Transverse colon (tissue), 4 donors: ENCODE measurements at places on chromosomes 11 and 22.
A peak's percentile ranks its signal among the peaks of the same experiment; 100 is the strongest.

- DNase-seq = no peak
Measured at GRCh38 chr11:15248749-15249148, 134.0 kb downstream of the INSC start.

DNA sequence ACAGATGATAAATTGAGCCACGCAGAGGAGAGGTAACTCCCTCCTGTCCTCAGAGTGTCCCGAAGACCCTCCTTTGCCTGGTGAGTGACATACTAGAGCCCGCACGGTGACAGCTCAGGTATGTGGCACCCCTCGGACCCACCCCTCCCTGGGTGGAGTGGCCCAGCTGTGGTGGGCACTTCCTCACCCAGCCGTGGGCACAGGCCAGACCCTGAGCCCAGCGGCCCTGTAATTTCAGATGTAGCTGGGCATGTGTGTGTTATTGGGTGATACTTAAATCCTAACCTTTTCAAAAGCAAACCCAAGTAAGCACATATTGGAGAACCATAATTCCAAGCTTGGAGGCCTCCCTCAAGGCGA is 93.2 kb downstream of the WNT7B start:
- DNase-seq = no peak

- DNase-seq = peak; percentile 55
Measured at GRCh38 chr22:37187552-37187890, 526 bp downstream of the C1QTNF6 start.

DNA sequence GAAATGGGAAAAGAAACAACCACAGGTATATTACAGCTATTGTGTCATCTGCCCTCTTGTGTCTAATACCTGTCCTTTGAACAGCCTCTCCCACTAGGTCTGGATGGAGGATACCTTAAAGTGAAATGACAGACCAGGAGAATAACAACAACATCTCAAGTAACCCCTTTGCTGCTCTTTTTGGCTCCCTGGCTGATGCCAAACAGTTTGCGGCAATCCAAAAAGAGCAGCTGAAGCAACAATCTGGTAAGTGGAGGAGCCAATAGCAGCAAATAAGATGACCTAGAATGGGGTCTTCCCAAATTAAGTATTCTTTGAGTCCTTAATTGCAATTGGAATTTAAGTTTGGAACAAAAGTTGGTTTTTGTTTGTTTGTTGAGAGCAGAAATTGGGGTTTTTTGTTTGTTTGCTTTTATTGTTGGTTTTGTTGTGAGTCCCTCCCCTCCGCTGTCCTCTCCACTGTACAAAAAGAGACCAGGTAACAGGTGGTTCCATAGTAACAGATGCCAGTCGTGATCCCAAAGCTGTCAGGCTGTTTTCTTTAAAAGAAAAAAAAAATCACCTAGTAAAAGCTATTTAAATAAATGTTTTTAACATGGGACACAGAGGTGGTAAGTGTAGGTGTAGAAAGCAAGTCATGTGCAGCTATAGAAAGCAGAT is 5.7 kb downstream of the UBE4A start:
- no peak for DNase-seq

DNA sequence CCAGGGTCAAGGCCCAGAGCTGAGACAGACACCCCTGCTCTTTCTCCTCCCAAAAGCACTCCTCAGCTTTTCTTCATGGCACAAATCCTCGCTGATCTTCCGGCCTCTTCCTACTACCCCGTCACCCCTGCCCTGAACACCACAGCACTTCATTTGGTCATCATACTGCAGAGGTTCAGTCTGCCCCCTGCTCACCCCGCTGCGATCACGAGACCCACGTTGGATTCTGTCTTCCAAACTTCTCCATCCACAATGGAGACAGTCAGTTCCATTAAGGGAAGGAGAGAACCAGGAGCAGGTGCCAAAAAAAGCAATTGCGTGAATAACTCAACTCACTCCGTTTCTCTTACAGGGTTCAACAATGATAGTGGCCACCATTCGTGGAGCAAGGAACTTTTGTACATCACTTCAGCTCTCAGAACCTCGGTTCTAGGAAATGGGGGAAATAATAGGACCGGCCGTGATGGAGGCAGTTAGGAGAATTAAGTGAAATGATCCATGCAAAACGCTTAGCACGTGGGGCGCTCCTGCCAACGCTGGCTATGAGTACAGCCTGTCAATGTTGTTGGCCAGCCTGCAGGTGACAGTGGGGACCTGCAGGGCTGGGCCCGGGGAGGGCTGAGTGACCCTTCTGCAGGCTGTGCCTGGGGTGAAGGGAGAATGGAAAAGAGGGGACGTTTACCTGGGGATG is 45.9 kb downstream of the MN1 start:
- no peak for DNase-seq

GRCh38 chr11:2752923-2753322 is 53.1 kb upstream of the KCNQ1OT1 start:
- DNase-seq = peak; percentile 2

GRCh38 chr22:19239464-19239863 is 52.1 kb downstream of the CLTCL1 start:
- DNase-seq = no peak

DNA sequence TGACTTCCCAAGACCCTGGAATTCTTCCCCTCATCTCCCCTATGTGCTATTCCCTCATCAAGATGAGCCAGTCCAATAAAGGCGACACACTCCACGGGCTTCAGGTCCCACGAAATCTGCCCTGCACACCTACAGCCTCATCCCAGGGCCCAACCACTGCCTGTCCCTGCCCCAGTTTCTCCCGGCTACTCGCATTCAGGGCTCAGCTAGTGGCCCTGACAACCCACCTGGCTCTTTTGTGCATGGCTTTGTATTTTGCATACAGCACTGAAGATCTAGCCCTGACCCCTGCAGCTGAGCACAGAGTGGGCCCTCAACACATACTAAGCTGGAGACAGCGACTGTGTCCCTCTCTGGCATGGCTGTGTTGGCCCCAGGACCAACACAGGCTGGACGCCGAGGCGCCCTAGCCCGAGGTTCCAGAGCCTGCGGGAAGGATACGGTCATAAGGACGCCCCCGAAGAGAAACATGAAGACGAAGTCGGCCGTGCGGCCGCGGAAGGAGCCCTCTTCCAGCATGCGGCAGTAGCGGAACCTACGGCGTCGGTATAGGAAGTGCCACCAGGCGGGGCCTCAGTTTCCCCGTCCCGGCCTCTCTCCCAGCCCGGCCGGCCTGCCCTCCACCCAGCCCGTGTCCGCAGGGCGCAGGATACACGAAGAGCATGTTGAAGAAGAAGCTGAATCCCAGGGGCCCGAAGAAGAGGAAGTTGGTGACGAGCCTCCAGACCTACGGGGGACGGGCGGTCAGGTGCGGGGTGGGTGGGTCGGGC is 710 bp downstream of the DERL3 start:
- DNase-seq = no peak

DNA sequence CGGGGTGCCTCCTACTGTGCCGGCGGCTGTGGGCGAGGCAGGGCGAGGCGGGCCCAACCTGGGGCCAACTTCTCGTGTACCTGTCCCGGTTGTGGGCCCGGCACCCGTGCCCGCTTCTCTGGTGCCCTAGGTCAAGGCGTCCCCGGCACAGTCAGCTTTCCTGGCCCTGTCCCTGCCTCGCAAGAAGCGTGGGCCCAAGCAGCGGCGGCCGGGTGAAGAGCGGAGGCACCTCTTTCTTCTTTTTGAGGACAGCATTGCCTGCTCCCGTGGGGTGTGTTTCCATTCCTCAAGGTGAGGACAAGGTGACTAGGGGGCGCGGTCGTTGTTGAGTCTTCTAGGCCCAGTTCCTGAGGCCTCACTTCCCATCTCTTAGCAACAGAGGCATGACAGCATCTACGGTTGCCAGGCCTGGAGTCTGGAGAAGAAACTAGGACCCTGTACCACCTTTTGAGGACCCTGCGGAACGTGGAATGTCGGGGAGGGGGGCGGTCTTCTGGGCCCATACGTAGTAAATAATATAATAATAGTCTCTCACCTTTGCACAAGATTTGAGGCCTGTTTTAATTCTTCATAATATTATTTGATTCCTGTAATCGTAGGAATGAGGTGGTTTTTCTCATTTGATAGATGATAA is 418 bp downstream of the ACO2 start:
- DNase-seq = peak; percentile 81

- no peak for DNase-seq
Measured at GRCh38 chr11:11370255-11370961, 17.4 kb upstream of the CSNK2A3 start.

DNA sequence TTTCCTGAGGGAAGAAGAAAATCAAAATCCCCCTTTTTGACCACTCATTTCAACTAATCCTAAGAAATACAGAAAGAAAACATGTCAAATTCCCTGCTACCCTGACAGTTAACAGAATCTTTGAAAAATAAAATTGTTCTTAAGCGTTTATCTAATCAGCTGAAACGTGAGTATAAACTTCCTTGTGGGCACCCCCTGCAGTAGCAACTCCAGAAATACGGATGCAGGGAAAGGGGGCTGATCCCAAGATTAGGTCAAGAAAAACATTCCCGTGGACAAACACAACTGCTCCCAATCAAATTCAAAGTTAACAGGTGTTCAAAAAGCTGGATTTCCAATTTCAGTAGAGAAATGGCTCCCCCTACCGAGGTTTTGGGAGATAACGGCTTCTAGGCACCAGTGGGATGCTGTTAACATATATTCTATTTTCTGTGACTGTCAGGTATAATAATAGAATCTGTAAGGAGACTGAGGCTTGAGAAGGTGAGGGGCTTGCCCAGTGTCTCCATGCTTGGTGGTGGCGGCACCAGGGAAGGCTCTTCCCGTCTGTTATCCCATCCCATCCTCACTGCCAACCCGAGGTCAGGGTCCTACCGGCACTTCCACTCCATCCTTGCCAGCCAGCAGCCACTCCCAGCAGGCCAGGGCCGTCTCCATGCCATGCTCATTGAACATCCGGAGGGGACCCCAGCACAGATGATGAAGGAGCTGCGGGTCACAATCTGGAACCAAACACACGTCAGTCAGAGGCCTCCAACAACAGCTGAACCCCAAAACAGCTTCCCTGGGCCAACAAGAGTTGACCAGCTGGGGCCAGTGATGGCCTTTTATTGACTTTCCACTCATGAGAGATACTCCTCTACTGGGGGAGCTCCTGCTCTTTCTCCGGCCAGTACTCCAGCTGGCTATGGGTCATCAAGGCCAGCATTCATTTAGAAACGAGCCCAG is 32.0 kb upstream of the SERPIND1 start:
- peak; percentile 22 for DNase-seq

GRCh38 chr11:3964056-3964455 is 108.6 kb downstream of the STIM1 start:
- no peak for DNase-seq

- DNase-seq = no peak
Measured at GRCh38 chr11:74870485-74870884, 78.4 kb downstream of the XRRA1 start.

- no peak for DNase-seq
Measured at GRCh38 chr11:26960281-26960680, 33.6 kb upstream of the FIBIN start.

- DNase-seq = no peak
Measured at GRCh38 chr22:43531651-43532050, 119.8 kb downstream of the MPPED1 start.

- DNase-seq = no peak
Measured at GRCh38 chr11:69040051-69040450, 8.7 kb upstream of the TPCN2 start.

GRCh38 chr11:44400431-44400830 is 90.5 kb upstream of the ALX4 start:
- DNase-seq = no peak

DNA sequence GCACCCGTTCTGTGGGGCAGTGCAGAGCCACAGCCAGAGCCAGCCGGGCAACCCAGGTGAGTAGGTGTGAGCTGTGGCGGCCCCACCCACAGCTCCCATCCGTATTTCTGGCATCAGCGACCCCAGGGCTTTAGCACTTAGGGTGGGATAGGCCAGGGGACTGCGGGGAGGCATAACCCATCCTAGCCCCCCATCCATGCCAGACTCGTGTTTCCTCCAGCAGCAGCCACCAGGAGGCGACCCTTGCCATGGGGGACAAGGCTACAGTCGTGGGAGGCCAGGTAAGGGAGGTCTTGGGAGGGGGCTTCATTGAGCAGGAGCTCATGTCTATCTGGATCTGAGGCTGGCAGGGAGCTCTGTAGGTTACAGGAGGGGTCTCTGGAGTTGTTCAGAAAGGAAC is 873 bp downstream of the OTOG start:
- no peak for DNase-seq

- DNase-seq = no peak
Measured at GRCh38 chr11:70087446-70088167, 9.5 kb downstream of the ANO1 start.

GRCh38 chr11:1048375-1049070 is 12.0 kb upstream of the MUC6 start:
- no peak for DNase-seq

- DNase-seq = no peak
Measured at GRCh38 chr11:21603886-21604285, 589.0 kb upstream of the ANO5 start.

DNA sequence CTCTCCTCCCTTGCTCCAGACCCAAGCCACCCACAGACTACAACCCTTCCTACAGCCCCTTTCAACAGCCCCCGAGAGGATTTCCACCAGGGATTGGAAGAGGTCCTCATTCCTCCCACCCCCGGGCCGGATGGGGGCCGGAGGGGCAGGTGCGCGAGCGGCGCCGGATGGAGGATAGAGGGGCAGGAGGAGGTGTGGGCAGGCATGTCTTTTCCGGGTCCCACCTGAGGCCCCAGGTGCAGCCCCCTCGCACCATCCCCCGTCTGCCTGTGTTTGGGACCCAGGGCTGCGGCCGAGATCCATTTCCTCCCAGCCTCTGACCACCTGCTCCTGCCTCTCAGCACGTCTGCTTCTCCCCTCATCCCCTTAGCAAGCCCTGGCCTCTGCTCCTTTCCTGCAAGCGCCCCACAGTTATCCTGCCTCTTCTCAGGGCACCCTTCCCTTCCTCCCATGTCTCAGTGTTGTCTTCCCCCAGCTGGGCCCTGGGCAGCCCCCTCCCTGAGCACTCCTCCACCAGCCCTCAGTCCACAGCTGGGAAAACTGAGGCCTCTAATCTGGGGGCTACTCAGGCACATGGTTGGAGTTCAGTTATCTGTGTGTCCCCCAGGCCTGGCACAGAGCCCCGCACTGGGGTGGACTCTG is 19.3 kb upstream of the CBX7 start:
- no peak for DNase-seq

DNA sequence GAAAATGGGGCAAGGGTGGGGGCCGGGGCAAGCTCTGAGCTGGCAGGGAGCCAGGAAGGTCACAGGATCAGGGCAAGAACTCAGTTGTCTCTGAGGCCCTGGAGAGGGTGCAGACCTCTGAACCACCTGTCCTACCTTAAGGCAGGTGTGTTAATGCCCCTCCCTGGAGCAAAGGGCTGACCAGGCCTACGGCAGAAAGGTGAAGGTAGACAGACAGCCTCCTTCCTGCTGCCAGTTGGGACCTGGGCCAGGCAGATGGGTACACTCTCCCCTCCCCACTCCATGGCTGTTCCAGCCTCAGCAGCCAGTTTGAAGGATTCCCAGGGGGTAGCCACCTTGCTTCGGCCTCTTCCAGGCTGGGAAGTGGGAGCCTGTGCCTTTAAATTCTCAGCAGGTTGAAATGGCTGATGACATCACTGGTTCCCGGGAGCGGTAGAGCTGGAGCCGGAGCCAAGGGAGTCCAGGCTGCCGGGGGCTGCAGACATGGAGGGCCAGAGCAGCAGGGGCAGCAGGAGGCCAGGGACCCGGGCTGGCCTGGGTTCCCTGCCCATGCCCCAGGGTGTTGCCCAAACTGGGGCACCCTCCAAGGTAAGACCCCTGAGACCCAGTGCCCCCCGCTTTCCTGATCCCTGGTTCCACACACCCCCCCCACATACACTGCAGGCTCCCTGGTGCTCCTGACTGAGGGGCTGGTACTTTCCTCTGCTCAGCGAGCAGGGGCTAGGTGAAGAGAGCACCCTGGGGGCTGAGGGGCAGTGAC is at the start of gene INPP5J:
Gene INPP5J, plus strand, starts transcription at position 435 of the 760 bp plus-strand sequence. Its CDS starts 49 bp downstream, at position 484.
- DNase-seq = peak; percentile 80

- no peak for DNase-seq
Measured at GRCh38 chr22:20216863-20217499, 51.1 kb downstream of the RTN4R start.

GRCh38 chr11:131966667-131967066 is 596.3 kb downstream of the NTM start:
- DNase-seq = no peak
